ENCODE measurements at places on chromosomes 4 and X. TPM values are rescaled to one million over a fixed set of nuclear protein-coding genes. Genes with fewer than 3 reads are reported as not detected.

FDCSP gene
- polyA plus RNA-seq: not detected

KCND1 gene
- 0.77 TPM for polyA plus RNA-seq

GPR119 gene
- not detected for polyA plus RNA-seq

STARD8 gene
- 3.6 TPM for polyA plus RNA-seq

CXorf49 gene
- not detected for polyA plus RNA-seq

UGT8 gene
- 0.44 TPM for polyA plus RNA-seq

RLIM gene
- 36.5 TPM for polyA plus RNA-seq

NOCT gene
- 8.2 TPM for polyA plus RNA-seq

IGFBP7 gene
- 564 TPM for polyA plus RNA-seq

SNCA gene
- 5.4 TPM for polyA plus RNA-seq

PNMA6A gene
- polyA plus RNA-seq: 0.33 TPM

GPRIN3 gene
- polyA plus RNA-seq: 0.82 TPM

ANK2 gene
- polyA plus RNA-seq: 21.2 TPM

CNKSR2 gene
- 5.8 TPM for polyA plus RNA-seq

LAP3 gene
- 30.2 TPM for polyA plus RNA-seq

SMC1A gene
- 7.6 TPM for polyA plus RNA-seq

TMEM47 gene
- 3.6 TPM for polyA plus RNA-seq

FRG2 gene
- polyA plus RNA-seq: not detected

DCLK2 gene
- polyA plus RNA-seq: 8.1 TPM

GCNA gene
- 1.9 TPM for polyA plus RNA-seq

GNL3L gene
- 12.0 TPM for polyA plus RNA-seq

SHISA3 gene
- 2.7 TPM for polyA plus RNA-seq

PDCL2 gene
- polyA plus RNA-seq: not detected

DCK gene
- 18.1 TPM for polyA plus RNA-seq

CD40LG gene
- polyA plus RNA-seq: not detected

MAGEA2 gene
- polyA plus RNA-seq: not detected

HSFX2 gene
- polyA plus RNA-seq: 1.8 TPM

CYP4V2 gene
- 40.9 TPM for polyA plus RNA-seq

SHROOM4 gene
- polyA plus RNA-seq: 3.7 TPM

CEP135 gene
- 2.9 TPM for polyA plus RNA-seq

SLC10A6 gene
- polyA plus RNA-seq: 0.17 TPM

NLGN3 gene
- polyA plus RNA-seq: 15.7 TPM

TCP11X1 gene
- polyA plus RNA-seq: not detected

RHOXF1 gene
- not detected for polyA plus RNA-seq

EGF gene
- not detected for polyA plus RNA-seq

NSUN7 gene
- polyA plus RNA-seq: 1.4 TPM

GRXCR1 gene
- polyA plus RNA-seq: not detected

ZCCHC18 gene
- polyA plus RNA-seq: 0.93 TPM

TNIP2 gene
- 7.8 TPM for polyA plus RNA-seq

SPANXA1 gene
- not detected for polyA plus RNA-seq

NPY2R gene
- polyA plus RNA-seq: not detected

NAA11 gene
- polyA plus RNA-seq: not detected

FABP2 gene
- polyA plus RNA-seq: not detected
